NCI-H510A (cell line): ENCODE measurements at places on chromosomes 6 and 20.

- no peak for DNase-seq
These were observed 12.4 kb upstream of the DACT2 start for GRCh38 chr6:168332020-168332419.

DNA sequence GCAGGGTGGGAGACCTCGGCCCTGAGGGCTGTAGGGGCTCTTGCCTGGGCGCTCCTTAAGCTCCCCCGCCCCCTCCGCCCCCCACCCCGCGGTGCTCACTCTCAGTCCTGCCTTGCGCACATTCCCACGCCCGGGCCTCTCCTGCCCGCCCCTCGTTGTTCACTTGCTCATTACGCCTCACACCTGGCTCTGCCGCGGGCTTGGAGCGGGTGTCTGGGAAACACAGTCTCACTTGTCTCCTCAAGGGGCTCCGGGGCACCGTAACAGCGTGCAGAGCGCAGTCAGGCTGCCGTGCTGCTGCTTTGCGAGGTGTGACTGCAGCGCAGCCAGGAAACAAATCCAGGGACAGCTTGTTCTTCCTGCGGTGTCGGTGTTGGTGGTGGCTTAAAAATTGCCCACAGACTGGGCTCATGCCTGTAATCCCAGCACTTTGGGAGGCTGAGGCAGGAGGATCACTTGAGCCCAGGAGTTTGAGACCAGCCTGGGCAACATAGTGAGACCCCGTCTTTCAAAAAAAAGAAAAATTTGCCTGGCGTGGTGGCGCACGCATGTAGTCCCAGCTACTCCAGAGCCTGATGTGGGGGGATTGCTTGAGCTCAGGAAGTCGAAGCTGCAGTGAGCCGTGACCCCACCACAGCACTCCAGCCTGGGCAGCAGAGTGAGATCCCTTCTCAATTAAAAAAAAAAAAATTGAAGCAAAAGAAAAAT is 4.6 kb downstream of the NPBWR2 start:
- DNase-seq, result peak; percentile 41

DNA sequence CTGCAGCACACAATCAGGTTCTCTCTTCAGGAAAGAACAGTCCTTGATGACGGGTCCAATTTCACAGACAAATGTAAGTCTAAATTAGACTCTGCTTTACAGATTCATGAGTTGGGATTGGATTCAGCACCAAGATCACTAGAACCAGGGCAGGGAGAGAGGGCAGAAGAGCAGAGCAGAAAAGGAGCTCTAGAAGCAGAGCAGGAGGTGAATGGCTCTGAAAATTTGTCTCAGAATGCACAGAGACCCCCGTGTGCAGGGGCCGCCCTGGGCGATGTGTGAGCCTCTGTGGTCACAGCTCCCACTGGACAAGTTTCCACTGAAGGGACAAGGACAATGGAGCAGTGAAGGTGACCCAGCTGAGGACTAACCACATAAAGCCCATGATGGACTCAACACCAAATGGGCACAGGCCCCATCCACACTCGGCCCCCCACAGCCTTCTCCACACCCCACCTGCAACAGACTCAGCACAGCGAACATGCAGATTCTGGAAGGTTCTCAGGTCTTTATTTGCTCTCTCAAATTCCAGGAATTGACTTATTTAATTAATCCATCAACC is 3.5 kb downstream of the HLA-B start:
- DNase-seq, result no peak

DNA sequence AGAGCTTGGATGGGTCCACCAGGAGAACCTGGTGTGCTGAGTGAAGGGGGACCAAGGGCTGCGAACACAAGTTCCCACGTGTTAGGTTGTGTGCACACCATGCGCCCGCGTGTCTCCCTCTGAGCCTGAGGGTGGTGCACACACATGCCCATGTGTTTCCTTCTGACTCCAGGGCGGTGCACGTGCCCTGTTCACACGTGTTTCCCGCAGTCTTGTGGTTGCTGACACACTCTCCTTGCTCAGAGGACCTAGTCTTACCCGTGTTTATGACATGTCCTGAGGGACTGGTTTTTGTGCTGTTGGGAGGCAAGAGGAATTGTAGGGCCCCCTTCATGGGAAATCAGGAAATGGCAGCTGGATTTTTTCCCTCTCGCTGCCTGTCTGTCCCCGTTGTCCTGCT is 36.3 kb upstream of the PCMTD2 start:
- no peak for DNase-seq

DNA sequence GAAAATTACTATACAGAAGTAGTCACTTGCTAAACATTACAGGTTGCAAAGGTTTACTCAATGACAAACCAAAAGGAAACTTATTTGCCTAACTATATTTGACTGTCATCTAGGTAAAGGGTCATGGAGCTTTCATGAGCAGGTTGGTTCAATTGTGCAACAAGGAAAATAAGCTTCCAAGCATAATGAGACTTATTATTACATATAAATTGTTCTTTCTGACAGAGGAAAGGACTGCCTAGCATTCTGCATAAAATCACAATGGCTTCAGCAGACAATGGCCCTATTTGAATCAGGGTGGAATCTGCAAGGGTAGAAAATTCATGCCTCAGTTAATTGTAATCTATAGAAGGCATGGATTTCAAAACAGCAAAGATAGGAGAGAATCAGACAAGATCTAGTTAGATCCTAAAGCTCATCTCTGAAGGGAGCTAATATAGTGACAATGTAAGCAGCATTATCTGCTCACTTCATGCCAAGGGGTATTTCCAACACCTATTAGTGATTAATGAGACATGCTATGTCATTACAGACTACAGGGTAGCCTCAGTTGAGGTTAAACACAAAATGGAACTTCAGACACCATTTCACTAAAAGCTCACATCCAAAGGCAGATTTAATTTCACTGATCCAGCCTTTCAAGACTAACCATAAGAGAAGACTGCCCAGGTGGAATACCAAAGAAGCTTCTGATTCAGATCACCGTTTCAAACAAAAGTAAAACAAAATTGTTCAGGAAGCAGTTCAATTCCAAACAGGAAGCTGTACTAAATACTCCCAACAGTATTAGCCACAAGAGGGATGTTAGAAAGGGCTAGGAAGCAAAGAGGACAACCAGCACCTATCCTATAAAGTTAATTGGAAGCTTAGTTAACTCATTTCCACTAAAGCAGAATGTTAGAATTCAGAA is 8.5 kb downstream of the STAU1 start:
- DNase-seq, result no peak

- DNase-seq, result no peak
These were observed 6.6 kb downstream of the DLL1 start for GRCh38 chr6:170284126-170284773.

DNA sequence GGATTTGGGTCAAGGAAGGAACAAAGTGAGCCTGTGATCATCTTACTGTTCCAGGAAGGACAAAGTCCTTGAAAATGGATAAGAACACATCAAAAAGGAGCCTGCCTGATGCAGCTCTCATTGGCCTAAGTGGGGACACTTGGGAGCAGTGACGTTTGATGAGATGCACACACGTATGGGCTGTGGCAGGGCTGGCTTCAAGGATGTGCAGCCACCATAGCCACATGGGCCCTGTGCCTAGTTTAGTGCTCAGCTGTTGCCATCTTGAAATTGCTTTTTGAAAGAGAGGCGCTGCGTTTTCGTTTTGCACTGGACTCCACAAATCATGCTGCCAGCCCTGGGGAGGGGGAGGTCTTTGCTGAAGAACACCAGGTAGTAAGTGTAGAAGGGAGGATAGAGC is 6.6 kb upstream of the NPEPL1 start:
- no peak for DNase-seq

DNA sequence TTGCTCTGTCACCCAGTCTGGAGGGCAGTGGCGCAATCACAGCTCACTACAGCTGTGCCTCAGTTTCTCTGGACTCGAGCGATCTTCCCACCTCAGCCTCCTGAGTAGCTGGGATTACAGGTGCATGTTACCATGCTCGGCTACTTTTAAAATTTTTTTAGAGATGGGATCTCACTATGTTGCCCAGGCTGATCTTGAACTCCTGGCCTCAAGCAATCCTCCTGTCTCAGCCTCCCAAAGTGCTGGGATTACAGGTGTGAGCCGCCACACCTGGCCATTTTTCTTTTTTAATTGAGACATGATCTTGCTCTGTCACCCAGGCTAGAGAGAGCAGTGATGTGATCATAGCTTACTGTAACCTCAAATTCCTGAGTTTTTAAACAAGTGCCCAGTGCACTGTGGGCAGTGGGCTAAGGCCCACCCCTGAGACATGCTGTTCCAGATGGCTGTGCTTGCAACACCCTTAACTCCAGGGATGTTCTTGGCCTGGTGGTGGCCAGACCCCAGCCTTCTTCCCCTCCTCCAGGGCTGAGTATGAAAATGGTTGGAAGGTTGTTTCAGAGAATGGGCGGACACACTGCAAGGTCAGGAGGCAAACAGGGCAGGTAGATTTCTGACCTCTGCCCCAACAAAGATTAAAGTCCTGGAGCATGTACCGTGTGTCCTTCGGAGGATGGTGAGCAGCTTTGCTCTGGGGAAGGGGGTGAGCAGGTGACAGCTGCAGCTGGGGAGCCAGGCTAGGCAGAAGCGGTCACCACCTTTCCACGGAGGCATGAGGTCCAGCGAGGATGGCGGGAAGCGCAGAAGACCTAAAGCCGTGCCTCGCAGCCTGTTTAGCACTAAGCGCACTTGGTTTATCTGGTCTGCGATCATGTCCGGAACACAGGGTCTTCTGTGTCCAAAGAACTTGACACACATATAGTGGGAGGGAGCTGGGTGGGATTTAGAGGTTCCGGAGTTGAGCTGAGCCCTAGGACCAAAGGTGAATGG is 1.4 kb upstream of the FAM83C start:
- DNase-seq, result no peak
